ENCODE measurements at places on chromosomes 6 and 20.

DNA sequence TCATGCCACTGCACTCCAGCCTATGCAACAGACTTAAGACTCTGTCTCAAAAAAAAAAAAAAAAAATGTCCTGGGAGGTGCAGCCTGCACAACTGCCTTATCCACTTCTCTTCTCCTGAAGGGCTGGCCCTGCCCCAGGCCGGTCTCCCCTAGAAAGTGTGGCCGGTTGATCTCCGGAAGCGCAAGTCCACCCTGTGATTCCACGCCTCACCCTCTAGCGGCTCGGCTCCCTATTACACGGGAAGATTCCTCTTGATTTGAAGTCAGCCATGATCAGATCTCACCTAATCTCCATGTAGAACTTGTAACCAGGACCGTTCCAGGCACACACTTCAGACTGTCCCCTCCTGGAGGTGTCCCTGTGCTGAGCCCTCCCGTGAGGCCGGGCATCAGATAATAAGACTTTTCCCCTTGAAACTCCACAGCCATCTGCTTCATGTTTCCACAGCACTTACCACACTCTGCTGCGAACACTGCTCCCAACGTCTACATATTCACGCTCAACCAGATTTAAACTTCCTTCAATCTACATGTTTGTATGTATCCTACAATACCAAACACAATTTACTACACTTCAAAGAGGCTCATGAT is 49.3 kb upstream of the RPS6KA2 start:
- DNase-seq = no peak

GRCh38 chr6:41470029-41470330 is 76.2 kb upstream of the FOXP4 start:
- DNase-seq = no peak

DNA sequence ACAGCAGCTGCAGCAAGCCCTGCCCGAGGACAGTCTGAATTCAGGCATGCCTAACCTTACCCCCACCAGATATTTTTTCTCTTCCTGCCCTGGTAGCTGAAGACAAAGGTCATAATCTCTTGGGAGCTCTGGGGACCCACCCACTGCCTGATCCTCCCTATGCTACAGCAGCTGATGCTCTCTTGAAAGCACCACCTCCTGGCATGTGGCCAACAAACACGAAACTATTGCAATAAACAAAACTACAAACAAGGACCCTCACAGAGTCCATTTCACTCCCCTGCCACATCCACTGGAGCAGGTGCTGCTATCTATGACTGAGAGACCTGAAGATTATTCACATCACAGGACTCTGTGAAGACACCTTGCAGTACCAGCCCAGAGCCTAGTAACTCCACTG is 238.5 kb upstream of the HS3ST5 start:
- no peak for DNase-seq

- no peak for DNase-seq
Measured at GRCh38 chr6:24522228-24523176, 27.7 kb downstream of the ALDH5A1 start.

- DNase-seq = no peak
Measured at GRCh38 chr6:166500246-166500645, 86.2 kb downstream of the RAMACL start.

GRCh38 chr6:6891949-6892461 is 215.8 kb upstream of the RREB1 start:
- no peak for DNase-seq

DNA sequence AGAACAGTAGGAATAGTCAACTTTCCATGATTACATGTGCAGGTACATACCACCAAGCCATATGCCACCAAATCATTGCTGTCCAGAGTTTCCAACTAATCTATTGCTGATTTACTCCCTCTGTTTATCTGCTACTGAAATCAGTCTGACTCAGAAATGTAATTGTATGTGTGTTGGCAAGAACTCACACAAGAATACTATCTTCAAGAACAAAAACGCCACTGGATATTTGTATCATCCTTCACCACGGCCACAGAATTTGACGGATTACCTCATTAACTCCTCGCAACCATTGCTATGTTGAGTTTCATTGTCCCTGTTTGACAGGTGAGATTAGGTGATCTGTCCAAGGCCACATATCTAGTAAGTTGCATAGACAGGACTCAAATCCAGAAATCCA is 159.2 kb downstream of the GMPR start:
- no peak for DNase-seq

DNA sequence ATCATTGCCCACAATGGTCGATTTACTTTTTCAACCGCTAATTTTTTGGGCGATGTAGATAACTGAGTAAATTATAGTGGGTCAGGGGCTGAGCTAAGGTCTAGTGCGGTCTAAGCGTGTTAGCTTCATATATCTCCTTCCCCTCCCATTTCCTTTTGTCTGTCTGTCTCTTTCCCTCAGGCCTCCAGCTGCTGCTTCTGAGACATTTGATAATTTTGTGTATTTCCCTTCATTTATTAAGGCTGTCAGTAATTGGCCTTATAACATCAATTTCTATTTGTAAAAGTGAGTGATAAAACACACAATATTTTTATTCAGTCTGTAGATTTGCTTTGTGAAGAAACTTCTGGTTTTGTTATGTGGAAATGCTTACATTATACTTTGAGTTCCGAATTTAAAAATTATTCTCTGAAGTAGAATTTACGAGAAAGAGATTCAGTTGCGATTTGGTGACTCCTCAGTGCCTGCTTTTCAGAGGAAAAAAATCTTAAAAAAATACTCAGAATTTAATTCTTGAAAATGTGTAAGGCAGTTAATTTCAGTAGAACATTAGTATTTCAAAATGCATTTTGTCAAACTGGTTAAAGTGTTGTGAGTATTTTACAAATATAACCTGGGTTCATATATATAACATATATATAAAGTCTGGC is 1.4 kb downstream of the TMEM170B start:
- no peak for DNase-seq

- no peak for DNase-seq
Measured at GRCh38 chr6:109772883-109773431, 81.9 kb downstream of the FIG4 start.

DNA sequence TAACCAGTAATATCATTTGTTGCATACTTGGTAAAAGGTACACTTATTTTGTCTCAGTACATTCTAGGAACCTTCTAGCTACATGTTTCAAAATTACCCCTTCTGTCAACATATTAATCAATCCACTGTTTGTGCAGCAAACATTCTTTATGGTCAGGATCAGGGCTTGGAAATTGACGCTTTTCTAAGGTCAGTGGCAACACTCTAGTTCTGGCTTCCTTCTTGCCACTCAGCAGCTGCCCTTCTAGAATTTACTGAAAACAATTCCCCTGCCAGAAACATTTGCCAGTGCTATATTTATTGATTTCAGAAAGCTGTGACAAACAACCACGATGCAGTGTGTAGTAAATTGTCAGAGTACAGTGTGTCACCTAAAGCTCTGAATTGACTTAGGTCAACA is 84.7 kb upstream of the FBXL4 start:
- DNase-seq = no peak

GRCh38 chr20:5933802-5934436 is 16.4 kb downstream of the TRMT6 start:
- no peak for DNase-seq

DNA sequence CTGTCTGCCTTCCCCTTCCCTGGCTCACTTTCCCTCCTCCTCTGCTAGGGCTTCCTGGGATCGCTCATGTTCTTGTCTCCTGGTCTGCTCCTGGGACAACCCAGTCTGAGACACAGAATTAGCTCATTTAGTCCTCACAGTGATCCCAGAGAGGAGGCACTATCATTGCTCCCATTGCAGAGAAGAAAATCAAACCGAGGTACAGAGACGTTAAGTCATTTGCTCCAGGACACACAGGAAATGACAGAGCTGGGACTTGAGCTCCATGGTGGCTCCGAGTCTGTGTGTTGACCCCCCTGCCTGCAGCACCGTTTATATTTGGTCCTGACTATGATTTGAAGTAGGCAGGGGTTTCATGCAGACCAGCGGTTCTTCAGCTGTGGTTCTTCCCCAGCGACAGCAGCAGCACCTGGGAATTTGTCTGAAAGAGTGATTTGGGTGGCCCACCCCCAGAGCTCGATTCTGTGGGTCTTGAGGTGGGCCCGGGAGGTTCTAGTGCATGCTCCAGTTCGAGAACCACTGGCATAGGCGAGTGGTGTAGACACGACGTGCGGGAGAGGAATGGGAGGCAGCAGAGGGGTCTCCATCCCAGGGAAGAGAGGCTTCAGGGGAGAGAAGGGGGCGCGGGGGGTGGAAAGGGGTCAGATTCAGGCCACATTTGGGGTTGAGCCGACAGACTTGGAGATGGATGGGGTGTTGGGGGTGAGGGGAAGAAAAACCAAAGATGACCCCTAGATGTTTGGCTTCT is 24.7 kb downstream of the PCK1 start:
- DNase-seq = no peak

GRCh38 chr6:14423955-14424354 is 306.4 kb downstream of the CD83 start:
- DNase-seq = no peak

- DNase-seq = no peak
Measured at GRCh38 chr20:57941604-57942381, 232.0 kb upstream of the PMEPA1 start.

DNA sequence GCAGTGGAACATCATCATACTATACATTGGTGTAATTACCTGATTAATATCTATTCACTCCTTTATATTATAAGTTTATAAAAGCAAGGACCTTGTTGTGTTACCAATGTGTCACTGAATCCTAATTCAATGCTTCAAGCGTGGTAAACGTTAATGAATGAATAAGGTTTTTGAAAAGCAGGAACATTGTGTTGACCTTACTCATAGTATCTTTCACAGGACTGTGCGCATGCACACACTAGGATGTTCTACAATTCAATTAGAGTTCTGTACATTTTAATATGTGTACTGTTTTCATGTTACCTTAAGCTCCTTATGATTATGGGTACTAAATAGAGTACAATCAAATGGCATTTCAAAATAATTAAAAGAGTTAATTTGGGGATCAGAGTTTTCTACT is 578.5 kb downstream of the BMP2 start:
- DNase-seq = no peak

- no peak for DNase-seq
Measured at GRCh38 chr20:37920270-37920669, 17.3 kb downstream of the VSTM2L start.

DNA sequence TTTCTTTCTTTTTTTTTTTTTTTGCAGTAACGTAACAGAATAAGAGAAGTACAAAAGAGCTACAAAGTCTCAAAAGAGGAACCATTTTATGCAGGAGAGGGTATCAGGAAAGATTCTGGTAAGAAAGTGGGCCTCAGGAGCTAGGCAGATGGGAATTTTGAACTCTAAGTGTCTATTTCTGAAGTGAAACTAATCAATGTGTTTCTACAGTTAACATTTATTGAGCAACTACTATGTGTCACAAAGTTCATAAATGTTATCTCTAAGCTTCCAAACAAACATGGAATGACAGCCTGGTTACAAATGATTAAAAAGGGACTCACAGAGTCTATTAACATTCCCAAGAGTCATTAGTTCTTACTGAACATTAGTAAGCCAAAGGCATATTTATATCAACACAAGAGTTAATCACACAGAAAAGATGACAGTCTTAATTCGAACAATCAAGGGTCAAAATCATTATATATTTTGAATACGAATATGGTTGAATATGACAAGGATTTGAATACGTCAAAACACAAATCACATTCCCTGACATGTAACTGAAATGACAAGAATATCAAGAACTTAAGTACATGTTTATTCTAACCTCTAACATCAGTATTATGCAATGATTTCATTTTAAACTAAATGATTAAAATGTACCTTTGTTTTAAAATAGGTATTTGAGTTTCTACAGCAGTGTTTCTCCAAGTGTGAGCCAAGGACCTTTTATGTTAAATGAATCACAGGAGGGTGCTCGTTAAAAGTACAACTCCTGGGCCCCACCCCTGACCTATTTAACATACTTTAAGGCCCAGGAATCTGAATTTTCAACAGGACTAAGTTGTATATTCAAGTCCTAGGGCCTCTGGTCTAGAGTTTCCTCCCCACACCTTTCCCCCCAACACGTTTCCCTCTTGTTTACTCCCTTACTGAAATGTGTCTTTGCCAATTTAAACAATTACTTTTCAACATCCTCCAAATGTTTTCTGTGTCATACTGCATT is 89.7 kb downstream of the ATXN1 start:
- no peak for DNase-seq

- no peak for DNase-seq
Measured at GRCh38 chr20:12913781-12914443, 94.9 kb upstream of the SPTLC3 start.

DNA sequence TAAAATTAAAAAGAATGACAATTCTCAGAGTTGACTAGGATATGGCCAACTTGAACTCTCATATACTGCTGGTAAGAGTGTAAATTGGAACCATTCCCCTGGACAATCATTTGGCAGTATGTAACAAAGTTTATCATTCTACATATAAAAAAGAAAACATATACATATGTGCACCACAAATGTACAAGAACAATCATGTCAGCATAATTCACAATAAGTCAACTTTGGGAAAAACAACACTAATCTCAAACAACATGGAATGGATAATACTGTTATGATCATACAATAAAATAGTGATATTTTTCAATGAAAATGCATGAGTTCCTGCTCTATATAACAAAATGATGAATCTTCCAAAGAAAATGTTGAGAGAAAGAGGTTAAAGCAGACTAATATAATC is 1078.7 kb upstream of the EPHA7 start:
- no peak for DNase-seq

DNA sequence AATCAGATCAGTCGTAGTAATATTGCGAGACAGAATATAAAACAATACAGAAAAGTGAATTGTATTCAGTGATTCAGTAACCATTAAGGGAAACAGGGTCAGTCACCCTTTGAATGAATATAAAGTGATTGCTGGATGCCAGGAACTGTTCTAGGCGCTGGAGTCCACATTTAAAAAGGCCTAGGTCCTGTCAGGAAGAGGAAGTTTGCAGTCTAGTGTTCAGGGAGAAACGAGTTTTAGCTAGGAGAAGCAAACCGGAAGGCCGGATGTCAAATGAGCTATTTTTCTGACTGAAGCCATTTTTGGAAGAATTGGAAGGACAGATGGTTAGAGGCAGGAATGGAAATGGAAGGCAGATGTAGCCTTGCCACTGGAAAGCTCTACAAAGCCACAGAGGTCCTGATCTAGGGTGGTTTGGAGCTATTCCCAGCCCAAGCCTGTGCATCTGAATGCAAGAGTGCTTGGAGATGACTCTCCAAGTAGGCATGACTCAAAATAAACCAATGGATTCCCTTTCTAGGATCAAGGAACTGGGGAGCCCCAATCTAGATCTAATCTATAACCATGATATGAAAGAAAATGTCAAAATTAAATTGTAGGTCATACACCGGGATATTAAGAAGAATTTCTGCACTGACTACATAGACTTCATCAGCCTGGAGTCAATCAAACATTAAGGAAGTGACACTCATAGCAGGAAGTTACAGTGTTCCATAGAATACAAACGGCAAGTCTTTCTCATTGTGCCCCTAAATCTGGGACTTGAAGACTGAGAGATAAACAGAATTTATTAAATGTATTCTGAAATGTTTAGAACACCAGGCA is 36.8 kb upstream of the CDKAL1 start:
- no peak for DNase-seq

GRCh38 chr6:72552938-72553337 is 68.9 kb upstream of the KCNQ5 start:
- DNase-seq = no peak

- DNase-seq = no peak
Measured at GRCh38 chr6:119301429-119301828, 48.1 kb downstream of the MAN1A1 start.

Measured in HTR-8/SVneo (cell line).